Left lung (tissue), 14 donors: ENCODE measurements at places on chromosomes 7 and 10. TPM values are rescaled to one million over a fixed set of nuclear protein-coding genes. Genes with fewer than 3 reads are reported as not detected.

Gene ZNF425
- total RNA-seq: 1.3 TPM

Gene NET1
- 45.2 TPM for total RNA-seq

Gene HOXA7
- 1.3 TPM for total RNA-seq

Gene TFEC
- total RNA-seq: 12.9 TPM

Gene ITIH2
- not detected for total RNA-seq

Gene TEX36
- 0.26 TPM for total RNA-seq

Gene ZNF107
- 3.8 TPM for total RNA-seq

Gene CNTNAP2
- 0.94 TPM for total RNA-seq

Gene EVX1
- not detected for total RNA-seq

Gene SUN3
- total RNA-seq: not detected

Gene SDK1
- total RNA-seq: 5.5 TPM

Gene EMX2
- not detected for total RNA-seq

Gene ASB10
- not detected for total RNA-seq

Gene TIMM23B
- total RNA-seq: 15.5 TPM

Gene TAS2R4
- total RNA-seq: 1.1 TPM

Gene ASAH2
- total RNA-seq: 0.68 TPM

Gene IDI2
- not detected for total RNA-seq

Gene C1QL3
- not detected for total RNA-seq

Gene SGMS1
- 54.0 TPM for total RNA-seq

Gene SEMA4G
- 18.9 TPM for total RNA-seq

Gene FGF8
- total RNA-seq: not detected

Gene OR2A42
- not detected for total RNA-seq

Gene FAM237B
- total RNA-seq: not detected

Gene ARHGEF5
- total RNA-seq: 23.9 TPM

Gene STOX1
- 1.1 TPM for total RNA-seq

Gene CUZD1
- 0.73 TPM for total RNA-seq

Gene WIPF3
- total RNA-seq: 0.50 TPM

Gene FGL2
- 29.1 TPM for total RNA-seq

Gene SNCG
- 4.3 TPM for total RNA-seq

Gene SEMA3A
- 12.3 TPM for total RNA-seq

Gene HOXA3
- 8.8 TPM for total RNA-seq

Gene PLXNA4
- 2.8 TPM for total RNA-seq
